ENCODE measurements at places on chromosomes 1 and 21. TPM values are rescaled to one million over a fixed set of nuclear protein-coding genes. Genes with fewer than 3 reads are reported as not detected.

- DNase-seq: no peak
Measured at GRCh38 chr21:44043613-44044012, 31.5 kb downstream of the TRAPPC10 start.

- DNase-seq: peak; percentile 25
Measured at GRCh38 chr21:42513151-42513984, at the start of gene SLC37A1. Gene SLC37A1, plus strand, starts transcription at chr21:42513852. Its CDS starts 4,603 bp downstream, at chr21:42518455.

DNA sequence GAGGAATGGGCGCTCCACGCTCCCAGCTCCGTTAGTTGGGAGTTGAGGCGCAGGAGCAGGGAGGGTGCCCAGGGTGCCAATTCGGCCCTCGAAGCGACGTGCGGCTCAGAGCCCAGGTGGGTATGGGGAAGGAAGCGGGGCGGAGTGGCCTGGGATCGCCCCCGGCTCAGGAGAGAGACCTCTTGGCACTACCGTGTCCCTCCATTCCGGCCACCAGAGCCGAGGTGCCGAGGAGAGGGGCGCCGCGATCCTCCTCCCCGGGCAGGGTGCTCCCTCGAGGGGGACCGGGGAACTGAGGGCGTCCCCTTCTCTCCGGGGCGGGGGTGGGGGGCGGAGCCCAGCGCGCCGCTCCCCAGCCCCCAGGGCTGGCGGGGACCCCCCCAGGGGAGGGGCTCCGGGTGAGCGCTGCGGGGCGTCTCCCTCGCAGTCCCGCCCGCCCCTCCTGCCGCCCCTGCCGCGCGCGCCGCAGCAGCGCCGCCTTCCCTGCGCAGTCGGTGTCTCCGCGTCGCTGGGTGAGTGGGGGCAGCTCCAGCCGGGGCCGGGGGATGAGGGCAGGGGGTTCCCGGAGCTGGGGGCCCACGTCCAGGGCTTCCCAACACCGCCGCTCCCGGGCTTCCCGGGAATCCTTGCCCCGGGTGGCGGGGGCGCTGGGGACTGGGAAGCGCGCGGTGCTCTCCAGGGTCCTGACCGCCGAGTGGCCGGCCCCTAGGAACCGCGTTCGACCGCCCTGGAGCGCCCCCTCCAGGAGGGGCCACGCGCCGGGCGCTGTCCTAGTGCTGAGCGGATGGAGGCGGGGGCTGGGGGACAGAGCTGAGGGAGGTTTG is at the start of gene HPCA:
Gene HPCA (plus strand): TSS at position 488 of the 824 bp plus-strand sequence. CDS start 2,408 bp downstream, outside the sequence.
- peak; percentile 76 for DNase-seq

DNAJC6 gene
- total RNA-seq: 2.0 TPM

- DNase-seq: no peak
Measured at GRCh38 chr1:115458426-115459114, 120.5 kb upstream of the NGF start.

DNA sequence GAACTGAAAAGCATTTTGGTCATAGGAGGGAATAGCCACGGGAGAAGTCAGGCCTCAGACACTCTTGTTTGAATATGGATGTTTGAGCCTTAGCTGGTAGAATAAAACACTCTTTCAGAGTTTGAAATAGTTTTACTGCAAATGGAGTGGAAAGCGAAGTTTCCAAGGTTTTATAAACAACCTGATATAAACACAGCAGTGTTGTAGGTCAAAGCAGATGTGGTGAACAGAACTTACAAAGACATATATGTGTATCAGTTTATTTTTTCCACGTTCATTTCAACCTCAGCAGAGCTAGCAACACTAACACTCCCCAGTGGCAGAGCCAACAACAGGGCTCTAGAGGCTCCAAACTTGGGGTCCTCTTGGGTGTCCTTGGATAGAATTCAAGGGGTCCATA is 89.9 kb downstream of the WLS start:
- no peak for DNase-seq

DNA sequence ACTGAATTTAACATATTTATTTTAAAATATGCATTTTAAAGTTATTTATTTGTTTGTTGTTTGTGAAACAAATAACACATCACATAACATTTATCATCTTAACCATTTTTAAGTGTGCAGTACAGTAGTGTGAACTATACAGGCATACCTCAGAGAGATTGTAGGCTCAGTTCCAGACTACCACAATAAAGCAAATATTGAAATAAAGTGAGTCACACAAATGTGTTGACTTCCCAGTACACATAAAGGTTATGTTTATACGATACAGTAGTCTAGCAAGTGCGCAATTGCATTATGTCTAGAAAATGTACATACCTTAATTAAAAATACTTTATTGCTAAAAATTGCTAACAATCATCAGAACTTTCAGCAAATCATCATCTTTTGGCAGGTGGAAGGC is 739.4 kb upstream of the ADGRL4 start:
- DNase-seq: no peak

HPDL gene
- 10.6 TPM for total RNA-seq

GRCh38 chr1:109197158-109198042 is 16.3 kb upstream of the SARS1 start:
- no peak for DNase-seq

GRCh38 chr1:59898927-59899326 is 27.6 kb downstream of the CYP2J2 start:
- no peak for DNase-seq

SPRR4 gene
- not detected for total RNA-seq

DNA sequence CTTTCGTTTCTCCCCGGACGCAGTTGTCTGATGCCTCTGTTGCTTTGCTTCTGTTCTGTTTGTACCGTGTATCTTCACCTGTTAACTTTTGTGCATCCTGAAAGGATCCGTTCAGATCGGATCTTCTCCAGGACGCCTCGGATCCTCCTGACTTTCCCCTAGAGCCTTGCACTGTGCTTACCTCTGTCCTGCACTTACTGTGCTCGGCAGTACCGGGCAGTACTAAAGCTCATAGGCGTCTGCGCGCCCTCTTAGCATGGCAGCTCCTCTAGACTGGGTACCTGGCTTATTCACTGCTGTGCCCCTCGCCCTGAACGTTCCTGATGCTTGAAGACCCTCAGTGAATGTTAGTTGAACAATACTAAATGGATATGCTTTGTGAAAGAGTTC is 934 bp downstream of the SCP2 start:
- no peak for DNase-seq

KRTAP10-3 gene
- not detected for total RNA-seq

DNA sequence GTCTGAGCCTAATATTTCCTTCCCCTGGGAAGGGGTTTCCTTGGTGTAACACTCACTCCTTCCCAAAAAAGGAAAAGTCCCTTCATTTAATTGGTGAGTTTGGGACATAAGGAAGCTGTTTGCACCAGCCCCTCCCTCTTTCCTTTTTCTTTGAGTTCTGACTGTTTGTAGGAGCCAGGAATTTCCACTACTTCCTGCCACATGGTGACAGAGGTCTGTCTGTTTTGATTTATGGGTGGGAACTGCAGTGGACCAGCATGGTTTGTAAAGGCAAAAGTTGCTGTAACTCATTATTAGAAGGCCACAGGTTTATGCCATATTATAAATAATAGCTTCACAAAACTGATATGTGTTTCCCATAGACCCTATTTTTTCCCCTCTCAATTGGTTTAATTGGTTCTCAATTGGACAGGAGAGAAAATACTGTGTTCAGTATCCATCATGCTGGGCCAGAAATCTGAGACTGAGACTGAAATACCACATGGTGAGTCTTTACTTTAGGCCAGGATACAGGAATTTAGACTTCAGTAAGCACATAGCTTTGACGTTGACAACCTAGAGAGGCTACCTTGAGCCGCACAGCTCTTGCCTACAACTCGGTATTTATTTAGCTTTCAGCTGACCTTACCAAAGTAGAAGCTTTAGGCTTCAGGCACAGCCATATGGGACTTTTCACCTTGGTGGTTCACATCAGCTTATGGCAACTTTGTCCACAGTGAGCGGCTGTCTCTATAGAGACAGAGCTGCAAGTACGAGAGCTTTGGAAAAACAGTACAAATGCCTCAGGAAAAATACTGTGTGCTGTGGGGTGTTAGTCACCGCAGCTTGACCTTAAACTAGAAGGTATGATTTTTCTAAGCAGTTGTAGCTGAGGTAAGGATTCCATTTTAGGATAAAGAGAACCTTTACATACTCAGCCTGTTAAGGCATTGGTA is 40.0 kb upstream of the RGS7 start:
- no peak for DNase-seq

GRCh38 chr21:28220680-28221079 is 772.0 kb downstream of the LTN1 start:
- DNase-seq: no peak

- DNase-seq: no peak
Measured at GRCh38 chr1:43773821-43774220, 66.5 kb downstream of the ST3GAL3 start.

LORICRIN gene
- not detected for total RNA-seq

Data from neural crest cell (in vitro differentiated cells).